ENCODE measurements at places on chromosomes 5 and 9. TPM values are rescaled to one million over a fixed set of nuclear protein-coding genes. Genes with fewer than 3 reads are reported as not detected.

The COX7C gene
- polyA plus RNA-seq: 887 TPM

DNA sequence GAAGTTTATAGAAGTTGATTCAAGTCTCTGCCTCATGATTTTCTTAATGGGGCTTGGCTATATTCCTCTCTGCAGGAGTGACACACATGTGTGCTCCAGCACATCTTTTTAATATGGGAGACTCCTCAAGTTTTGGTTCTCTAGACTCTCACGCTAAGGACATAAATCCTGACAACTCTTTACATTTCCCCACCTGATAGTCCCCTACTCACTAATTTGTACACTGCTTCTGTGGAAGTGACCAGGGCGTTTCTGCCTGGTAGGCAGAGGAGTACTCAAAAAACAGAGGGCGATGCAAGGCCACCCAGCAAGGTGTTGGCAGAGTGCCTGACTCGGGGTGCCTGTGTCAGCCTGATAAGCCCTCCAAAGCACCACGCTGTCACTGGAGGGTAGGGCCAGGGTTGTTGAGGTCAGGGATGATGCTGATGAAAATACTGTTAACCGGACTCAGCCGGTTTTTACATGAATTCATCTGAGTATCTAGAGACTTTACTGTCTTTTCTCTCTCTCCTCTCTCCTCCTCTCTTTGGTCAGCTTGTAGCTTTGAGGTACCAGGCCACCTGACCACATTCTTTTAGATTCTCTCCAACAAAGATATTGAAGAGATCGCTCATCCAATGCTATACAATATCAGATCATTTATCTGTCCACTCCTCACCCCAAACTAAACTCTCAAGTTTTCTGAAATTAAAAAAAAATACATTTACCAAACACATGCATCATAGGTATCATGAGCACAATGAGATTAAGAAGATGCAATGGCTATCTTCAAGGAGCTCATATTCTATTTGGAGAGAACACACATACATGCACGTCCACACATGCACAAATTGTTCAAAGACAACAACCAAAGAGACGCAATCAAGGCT, 205.2 kb downstream of the PIK3R1 start:
- DNase-seq: no peak

DNA sequence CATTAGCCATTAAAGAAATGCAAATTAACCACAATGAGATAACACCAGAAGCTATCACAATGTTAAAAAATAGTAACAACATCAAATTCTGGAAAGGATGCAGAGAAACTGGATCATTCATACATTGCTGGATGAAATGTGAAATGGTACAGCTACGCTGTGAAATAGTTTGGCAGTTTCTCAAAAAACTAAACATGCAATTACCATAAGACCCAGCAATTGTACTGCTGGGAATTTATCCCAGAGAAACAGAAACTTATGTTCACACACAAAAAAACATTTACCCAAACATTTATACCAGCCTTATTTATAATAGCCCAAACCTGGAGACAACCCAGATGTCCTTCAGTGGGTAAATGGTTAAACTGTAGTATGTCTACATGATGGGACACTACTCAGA, 592.9 kb downstream of the ZNF608 start:
- no peak for DNase-seq

The CENPK gene
- polyA plus RNA-seq: 12.6 TPM

The PHF24 gene
- polyA plus RNA-seq: 0.09 TPM

DNA sequence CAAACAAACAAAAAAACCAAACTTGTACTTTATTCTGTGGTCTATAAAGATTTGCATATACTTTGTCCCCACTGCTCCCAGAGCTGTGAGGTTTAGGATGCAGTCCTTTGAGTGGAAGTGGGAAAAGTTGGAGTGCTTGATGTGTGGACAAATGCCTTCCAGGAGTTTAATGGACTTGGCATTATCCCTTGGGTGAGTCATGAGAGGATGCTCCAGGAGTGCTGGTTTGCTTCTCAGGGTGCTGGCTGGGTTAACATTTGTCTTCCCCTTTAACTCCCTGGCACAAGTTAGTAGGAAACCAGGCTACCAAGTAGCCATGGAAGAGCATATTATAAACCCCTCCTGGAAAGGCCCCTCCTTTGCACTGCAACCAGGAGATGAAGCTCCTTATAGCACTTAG, 417.4 kb upstream of the RIOK2 start:
- no peak for DNase-seq

- no peak for DNase-seq
Observed at GRCh38 chr5:14216372-14216771, 73.2 kb downstream of the TRIO start.

The SPINK6 gene
- not detected for polyA plus RNA-seq

GRCh38 chr5:39264528-39264927, 45.2 kb upstream of the FYB1 start:
- DNase-seq: no peak

The RABGAP1 gene
- 34.3 TPM for polyA plus RNA-seq

The FRMD3 gene
- polyA plus RNA-seq: 31.3 TPM

- no peak for DNase-seq
Observed at GRCh38 chr9:123669346-123669745, 260.6 kb downstream of the DENND1A start.

The IL5 gene
- 0.29 TPM for polyA plus RNA-seq

The LTC4S gene
- polyA plus RNA-seq: 2.0 TPM

GRCh38 chr9:135248111-135248510, 160.6 kb downstream of the OLFM1 start:
- no peak for DNase-seq

DNA sequence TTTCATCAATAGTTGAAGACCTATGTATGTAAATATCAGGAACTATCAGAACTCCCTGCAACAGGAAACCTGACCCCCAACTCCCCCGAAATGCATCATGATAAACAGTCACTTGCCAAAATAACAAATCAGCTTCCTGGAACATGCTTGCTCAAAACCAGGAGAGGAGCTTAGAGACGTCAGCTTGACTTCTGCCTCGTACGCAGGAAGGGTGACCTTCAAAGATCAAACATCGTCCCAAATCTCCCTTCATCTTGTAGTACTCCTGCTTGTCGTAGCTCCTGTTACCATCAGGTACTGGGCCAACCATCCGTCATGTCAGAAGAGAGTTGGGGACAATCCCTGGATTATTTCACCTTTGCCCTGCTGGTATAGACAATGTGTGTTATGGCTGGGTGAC, 396.1 kb downstream of the GADD45G start:
- no peak for DNase-seq

GRCh38 chr9:130893341-130894101, 3.1 kb downstream of the QRFP start:
- DNase-seq: no peak

The ERAP2 gene
- 7.9 TPM for polyA plus RNA-seq

- DNase-seq: no peak
Observed at GRCh38 chr5:164358531-164359259, 853.3 kb downstream of the MAT2B start.

DNA sequence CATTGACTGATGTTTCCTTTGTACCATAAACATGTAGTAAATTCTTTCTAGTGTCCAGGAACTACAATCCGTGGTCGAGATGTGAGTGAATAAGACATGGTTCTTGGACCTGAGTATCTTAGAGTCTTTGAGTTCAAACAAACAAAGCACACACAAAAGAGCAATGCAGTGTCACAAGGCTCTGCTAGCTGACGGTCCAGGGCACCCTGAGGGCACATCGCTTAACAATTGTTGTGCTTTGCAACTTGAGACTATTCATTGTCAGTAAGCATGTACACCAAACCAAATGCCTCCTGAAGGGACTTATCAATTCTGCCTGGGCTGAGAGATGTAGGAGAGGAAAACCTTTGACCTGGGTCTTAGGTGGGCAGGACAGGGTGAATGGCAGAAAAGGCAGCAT, 84.8 kb downstream of the CAMK4 start:
- DNase-seq: no peak

GRCh38 chr9:133715866-133716563, 22.1 kb downstream of the SARDH start:
- DNase-seq: no peak

The CDH6 gene
- polyA plus RNA-seq: 3.0 TPM

The WNT8A gene
- not detected for polyA plus RNA-seq

GRCh38 chr9:90904706-90905478, 103.3 kb downstream of the SYK start:
- DNase-seq: no peak

The TRIM36 gene
- polyA plus RNA-seq: 2.5 TPM

- DNase-seq: no peak
Observed at GRCh38 chr5:123598028-123598689, 86.2 kb downstream of the CSNK1G3 start.
